Astrocyte of the hippocampus (primary cell): ENCODE measurements at places on chromosomes 11 and 22.

GRCh38 chr22:22738959-22739585, 94.7 kb downstream of the GGTLC2 start:
- no peak for DNase-seq

- no peak for DNase-seq
Observed at GRCh38 chr22:42440728-42441127, 8.5 kb upstream of the NFAM1 start.

GRCh38 chr11:70024036-70024772, 53.9 kb upstream of the ANO1 start:
- no peak for DNase-seq

DNA sequence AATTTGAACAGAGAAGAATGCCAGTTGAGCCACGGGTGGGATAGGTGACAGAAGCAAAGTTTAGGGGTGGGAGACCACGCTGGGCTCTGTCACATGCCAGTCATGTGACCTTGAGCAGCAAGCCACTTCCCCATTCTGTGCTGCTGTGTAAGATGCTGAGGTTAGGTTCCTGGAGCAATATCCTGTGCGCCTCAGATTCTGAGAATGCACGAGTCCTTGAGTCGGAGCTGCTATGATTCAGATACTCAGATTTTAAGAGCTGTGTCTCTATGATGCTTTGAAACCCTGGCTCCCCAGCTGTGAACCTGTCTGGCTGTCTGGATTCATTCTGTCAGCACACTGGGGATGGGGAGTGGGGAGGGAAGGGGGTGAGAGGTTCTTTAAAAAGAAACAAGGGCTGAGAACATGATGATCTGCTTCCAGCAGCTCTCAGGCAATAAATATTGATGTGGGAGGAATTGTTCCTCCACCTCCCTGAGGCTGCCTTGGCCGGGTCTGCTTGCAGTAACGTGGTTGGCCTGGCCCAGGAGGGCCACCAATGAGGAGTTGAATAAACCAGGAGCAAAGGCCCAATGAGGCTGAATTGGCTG, 24.0 kb downstream of the SLCO2B1 start:
- peak; percentile 10 for DNase-seq

DNA sequence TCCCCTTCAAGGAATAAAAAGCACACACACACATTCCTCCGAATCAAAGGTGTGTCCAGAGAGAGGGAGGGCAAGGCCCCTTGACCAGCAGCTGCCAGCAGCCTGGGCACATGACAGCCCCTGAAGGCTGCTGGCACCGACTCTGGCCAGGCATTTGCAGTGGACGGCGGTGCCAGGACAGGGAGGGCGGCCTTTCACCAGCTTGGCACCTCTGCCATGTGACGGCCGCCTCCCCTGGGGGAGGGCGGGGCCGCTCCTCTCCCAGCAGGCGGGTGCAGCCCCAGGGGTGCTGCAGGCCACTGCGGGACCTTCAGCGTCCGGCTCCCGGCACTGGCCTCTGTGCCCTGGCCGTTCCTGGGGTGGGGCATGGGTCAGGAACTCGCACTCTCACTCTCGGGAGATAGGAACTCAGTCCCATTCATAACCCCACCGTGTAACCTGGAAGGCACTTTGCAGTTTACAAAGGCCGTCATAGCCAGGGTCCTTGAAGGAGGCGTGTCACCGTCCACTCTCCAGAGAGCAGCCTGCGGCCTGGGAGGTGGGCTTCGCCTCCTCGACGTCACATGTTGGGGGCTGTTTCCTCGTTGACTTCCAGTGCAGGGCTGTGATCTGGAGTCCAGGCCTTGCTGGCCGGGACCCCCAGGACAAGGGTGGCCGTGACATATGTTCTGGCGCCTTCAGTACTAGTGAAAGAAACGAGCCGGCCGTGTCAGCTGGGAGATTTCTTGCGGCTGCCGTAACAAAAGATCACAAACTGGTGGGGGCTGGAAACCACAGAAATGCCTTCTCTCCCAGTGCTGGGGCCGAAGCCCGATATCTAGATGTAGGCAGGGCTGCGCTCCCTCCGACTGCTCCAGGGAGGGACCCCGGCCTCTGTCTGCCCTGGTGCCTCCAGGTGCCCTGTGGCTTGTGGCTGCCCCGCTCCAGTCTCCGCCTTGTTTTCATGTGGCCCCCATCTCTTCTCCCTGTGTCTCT, 39.9 kb upstream of the SMIM38 start:
- peak; percentile 67 for DNase-seq

DNA sequence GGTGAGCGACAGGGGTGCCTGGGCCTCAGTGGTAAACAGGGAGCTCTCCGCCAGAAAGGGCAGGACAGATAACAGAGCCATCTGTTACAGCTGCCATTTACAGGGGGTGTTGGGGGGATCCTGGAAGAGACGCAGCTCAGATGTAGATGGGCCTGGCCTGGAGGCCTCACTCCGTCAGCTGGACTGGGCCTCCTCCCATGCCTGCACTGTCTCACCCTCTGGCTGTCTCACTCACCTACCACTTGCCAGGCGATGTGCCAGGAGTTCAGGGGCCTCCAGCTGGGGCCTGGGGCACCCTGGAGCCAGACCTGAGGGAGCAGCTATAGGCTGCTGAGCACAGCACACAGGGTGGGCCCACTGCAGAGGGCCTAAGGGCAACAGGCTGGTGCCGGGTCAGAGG, 16.3 kb upstream of the SUSD2 start:
- no peak for DNase-seq

DNA sequence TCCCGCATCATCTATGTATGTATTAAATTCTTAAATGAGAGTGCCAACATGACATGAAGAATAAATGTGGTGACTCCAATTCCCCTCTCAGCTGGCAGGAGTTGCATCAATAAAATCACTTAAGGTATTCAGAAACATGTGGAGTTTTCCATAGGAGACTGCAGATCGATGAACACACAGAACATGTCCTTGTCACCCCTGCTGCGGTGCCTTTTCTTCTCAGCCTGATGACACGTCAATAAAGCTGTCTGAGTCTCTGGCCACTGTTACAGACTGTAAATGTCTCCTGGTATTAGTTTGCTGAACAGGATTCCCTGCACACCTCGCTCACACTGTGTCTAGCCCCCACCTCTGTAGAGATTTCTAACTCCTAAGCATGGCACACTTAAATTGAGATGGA, 460.5 kb downstream of the LRRC4C start:
- DNase-seq = no peak

DNA sequence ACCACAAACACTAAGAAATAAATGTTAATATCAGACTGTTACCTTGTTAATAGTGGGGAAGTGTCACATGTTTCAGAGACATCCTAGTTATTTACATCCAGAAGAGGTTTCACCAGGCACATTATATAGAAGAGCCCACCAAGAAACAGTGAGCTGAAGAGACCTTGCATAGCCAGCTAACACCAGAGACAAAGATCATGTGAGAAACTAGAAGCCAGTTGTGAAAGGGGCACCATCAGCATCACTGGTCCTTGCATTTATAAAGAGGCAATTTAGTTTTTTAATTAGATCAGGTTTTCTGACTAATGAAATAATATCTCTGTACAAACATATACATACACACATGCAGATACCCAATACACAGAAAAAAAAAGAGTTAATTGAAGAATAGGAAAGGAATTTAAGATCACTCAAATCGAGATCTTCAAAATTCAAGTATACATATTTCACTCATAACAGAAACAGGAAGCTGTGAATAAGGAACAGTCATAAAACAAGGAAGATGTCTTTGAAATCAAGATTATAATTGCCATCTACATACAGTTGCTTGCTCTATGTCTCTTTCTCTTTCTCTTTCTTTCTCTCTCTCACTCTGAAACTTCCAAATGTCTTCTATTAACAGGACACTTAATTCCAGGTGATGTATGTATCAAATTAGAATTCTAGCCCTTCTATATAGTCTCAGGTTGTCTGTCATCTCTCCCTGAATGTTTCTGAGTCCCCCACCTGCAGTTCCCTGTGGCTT, 348.7 kb downstream of the ETS1 start:
- no peak for DNase-seq

DNA sequence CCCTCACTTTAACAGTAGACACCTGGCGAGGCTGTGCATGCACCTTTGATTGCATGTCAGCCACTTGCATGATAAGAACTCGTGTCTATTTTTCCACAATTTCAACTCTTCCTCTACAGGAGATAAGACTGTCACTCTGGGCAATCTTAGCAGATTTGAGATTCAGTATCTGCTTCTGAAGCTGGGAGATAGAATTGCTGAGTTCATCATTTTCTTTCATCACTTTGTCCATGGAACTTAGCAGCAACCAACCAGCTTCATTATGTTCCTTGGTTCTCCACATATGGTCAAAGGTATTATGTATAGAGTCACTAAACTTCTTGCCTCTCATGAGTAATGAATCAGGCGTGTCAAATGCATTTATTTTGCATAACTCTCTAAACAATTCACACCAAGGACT, 17.1 kb downstream of the MTNR1B start:
- no peak for DNase-seq

- DNase-seq = no peak
Observed at GRCh38 chr11:58801302-58801701, 43.2 kb downstream of the GLYATL2 start.
